NCI-H1105 (cell line): ENCODE measurements at places on chromosomes 11 and 22.

DNA sequence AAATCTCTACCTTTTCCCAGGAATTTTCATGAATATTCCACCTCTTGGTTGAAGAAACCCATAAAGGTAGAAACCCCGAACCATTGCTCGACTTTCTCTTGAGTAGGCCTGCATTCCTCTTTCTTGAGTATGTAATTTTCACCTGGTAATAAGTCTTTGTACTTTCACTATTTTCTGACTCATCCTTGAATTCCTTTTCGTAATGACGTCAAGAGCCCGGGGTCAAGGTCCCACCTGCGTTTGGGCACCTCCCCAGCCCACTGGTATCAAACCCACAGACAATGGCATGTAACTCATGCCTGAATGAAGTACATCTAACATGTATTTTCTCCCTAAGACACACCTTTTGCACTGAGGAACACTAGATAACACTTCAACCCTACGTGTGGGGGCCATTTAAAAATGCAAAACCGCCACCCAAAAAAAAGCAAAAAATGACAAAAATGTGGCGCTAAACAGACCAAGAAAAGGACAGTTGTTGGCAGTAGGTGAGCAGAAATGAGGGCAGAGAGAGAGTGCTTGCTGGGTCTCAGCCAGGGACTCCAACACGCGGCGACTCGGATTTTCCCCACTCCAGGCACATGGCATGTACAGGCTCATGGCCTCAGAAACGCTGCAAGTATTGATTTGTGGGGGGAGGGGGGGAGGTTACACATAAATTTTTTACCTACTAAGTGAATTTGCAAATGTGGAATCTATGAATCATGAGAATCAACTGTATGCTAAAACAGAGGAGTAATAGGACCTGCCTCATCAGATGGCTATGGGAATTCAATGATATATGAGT is 4.1 kb upstream of the C11orf24 start:
- no peak for DNase-seq

- DNase-seq, result no peak
Observed at GRCh38 chr22:21443057-21443734, 24.0 kb upstream of the TMEM191C start.

- no peak for DNase-seq
Observed at GRCh38 chr22:32800158-32800882, 1.2 kb upstream of the TIMP3 start.

- DNase-seq, result no peak
Observed at GRCh38 chr11:44319552-44320288, 9.8 kb upstream of the ALX4 start.
